Erythroblast (primary cell): ENCODE measurements at places on chromosomes 6 and 20.

GRCh38 chr6:28078050-28078449 lies 2.3 kb upstream of the ZNF165 start:
- no peak for DNase-seq

- no peak for DNase-seq
Observed at GRCh38 chr6:158680481-158680880, 30.6 kb downstream of the SYTL3 start.

- no peak for DNase-seq
Observed at GRCh38 chr20:57658447-57658832, 38.2 kb upstream of the ZBP1 start.

DNA sequence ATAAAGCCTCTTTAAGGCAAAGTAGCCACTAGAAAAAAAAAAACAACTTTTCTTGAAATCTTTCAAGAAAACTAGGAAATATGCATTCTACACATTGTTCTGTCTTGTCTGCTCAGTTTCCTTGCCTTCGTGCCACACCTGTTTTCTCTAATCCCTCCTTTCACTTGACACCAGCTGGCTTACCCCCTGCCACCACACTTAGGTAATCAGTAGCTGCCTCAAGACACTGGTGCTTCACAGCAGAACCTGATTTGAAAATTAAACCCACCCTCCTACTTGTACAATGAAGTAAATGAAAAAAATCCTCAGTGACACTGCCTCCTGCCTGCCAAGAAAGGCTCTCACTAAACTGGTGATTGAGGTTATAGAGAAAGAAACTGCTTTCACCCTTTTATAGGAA lies 45.8 kb upstream of the SCML4 start:
- no peak for DNase-seq
